CD8-positive, alpha-beta memory T cell (primary cell): ENCODE measurements at places on chromosomes 1 and 21.

GRCh38 chr1:60427701-60428100 lies 354.1 kb upstream of the C1orf87 start:
- DNase-seq: no peak

DNA sequence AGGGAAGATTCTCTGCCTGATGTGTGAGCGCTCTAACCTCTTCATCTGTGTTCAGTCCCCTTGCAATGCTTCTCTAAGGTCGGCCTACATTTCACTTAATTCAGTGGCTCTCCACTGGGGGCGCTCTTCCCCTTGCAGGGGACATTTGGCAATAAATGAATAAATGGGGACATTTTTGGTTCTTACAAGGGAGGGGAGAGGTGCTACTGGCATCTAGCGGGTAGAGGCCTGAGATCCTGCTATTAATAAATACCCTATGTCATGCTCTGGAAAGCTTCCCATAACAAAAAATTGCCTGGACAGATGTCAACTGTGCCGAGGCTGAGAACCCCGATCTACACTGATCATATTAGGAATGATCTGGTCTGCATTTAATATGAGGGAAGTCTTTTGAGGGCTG lies 25.9 kb upstream of the DNAJC11 start:
- DNase-seq: peak; percentile 36

- DNase-seq: no peak
Measured at GRCh38 chr1:77742011-77742555, 17.6 kb downstream of the USP33 start.

DNA sequence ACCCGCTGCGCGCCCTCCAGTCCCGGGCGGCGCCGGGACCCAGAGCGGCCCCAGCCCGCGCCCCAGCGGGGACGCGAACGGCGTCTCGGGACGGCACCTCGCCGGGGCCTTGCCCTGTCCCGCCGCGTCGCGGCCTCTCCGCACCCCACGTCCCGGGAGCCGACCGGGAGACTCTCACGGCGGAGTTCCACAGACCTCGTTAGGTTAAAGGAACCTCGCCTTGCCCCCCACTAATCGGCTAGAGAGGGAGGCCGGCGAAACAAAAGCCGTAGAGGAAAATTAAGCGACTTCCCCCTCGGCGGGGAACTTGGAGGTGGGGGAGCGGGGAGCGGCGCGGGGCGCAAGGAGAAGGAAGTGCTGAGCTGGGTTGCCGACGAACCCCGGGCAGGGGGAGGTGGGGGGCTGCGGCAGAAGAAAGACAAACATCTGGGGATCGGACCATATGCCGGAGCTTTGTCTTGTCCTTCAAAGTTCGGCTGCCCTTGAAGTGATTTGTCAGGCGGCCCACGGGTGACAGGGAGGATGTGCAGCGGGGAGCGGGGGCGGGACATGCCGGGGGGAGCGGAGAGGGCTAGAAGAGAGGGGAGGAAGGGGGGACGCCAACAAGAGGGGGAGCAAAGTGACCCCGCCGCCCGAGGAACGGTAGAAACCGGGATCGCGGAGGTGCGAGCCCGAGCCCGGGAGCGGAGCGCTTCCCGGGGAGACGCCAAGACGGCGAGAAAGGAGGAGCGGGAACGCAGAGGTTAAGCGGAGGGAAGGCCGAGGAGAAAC lies 120.0 kb upstream of the RRP15 start:
- no peak for DNase-seq

DNA sequence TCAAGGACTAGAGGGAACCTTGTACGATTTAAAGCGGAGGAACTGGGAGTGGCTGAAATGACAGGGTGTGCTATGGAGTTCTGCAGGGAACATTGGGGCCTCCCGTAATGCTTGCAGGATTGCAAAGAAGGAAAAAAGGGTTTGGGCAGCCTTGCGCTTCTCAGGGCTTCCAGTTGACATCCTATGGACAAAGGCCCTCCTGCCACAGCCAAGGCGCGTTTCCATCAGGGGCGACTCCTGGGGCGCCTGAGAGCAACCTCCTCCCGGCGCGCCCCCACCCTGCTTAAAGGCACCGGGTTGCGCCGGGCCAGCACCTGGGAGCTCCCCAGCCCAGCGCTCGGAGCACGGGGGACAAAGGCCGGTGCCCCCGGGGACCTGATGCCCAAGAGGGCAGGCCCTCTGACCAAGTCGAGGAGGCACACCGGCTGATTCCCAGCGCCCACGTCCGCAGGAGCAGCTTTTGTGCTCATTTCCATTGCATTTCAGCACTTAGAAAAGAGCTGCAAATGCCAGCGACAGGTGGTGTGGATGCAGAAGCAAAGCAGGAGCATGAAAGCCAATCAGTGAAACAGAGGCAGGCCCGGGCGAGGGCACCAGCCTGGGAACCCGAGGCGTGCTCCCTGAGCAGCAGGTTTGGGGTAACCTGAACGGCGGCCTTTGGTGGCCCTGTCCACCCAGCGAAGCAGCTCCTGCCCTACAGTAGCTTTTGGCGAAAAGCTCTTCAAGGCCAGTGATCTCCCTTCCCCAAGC lies 17.6 kb upstream of the RNF187 start:
- DNase-seq: no peak

- no peak for DNase-seq
Measured at GRCh38 chr1:85612704-85613361, 32.3 kb downstream of the CCN1 start.

DNA sequence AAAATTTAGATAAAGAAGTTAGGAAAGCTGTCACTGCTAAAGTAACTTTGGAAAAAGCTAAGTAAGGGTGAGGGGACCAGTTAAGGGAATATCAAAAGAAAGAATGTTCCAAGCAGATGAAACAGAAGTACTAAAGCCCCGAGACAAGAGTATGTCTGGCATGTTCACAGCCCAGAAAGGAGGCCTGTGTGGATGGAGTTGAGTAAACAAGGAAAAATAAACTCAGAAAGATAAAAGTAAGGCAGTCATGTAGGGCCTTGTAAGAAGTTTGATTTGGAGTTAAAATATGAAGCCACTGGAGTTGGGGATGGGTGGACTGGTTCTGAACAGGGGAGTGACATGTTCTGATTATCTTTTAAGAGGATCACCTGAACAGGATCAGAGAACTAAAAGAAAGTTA lies 177.9 kb downstream of the CDC42BPA start:
- no peak for DNase-seq

DNA sequence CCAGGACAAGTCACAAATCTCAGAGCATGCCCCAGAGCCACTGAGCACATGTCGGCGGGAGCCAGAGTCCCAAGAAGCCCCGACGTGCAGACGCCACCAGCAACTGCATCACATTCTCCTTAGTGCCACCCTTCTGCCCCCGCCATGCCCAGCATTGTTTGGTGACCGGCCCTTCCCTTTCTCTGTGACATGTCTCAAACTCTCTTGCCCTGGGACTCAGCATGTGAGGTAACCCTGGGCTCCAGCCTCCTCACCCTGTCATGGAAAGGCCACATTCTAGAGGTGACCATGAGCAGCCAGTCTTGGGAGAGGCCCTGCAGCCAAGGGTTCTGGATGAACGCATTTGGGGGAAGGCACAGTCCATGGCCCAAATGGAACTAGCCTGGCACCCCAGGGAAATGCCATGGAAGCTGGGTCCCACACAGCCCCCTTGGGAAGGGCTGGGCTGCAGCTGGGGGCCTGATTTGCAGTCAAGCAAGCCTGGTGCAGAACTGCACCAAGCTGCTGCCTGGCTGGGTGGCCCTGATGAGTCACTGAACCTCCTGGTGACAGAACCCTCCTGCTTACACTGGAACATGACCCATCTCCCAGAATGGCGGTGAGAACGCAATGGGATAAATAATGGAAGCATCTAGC lies 94.4 kb downstream of the ITPKB start:
- DNase-seq: no peak

- no peak for DNase-seq
Measured at GRCh38 chr1:36479505-36480051, 3.1 kb downstream of the CSF3R start.

DNA sequence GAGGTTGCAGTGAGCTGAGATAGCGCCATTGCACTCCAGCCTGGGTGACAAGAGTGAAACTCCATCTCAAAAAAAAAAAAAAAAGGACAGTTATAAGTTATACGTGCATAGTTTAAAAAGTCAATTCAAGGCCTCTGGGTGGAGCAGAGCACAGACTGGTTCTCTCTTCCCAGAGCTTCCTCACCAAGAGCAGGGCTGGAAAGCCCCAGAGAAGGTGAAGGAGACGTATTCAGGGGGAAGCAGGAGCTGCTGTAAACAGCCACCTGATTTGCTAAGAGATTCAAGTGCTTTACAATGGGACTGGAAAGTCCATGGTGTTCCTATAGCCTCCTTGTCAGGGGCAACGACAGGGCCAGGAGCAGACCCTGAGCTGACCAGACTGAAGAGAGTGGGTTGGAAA lies 85.0 kb upstream of the LYST start:
- DNase-seq: no peak

DNA sequence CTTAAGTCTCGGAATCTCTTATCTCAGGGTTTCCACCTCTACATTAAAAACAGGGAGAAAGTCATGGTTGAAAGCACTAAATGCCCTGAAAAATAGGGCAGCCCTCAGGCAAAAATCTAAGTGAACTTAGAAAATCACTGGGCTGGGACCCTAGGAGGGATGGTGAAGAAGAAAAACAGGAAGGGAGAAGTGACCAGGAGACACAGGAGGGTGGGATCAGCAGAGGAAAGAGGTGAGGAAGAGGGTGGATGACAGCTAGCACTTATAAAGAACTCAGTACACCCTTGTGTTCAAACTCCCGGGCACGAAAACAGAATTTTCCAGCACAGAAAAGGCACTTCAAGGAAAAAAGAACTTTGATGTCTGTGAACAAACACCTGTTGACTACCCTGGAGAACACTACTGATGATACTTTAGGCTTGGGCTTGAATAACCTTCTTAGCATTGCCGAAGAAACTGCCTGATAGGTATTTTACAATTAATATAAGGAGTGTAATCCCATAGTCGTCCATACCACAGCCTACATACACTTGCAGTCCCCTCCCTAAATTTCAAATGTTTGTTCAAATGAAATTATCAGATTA lies 2.0 kb downstream of the CHML start:
- DNase-seq: no peak

DNA sequence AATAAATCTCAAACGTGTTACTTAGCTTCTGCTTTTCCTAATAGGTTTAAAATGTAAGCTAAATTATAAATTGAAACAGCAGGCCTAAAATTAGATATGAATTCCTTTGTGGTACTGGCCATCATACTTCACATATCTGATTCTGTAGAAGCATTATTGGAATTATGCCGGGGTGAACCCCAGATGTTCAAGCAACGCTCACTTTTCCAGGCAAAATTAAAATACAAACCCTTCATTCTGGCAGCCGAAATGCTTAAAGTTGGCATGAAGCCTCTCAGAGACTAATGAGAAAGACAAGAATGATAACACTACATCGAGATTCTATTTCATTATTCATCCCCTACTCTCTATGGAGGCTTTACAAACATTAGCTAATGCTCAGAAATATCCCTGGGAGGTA lies 1352.7 kb upstream of the ADGRL2 start:
- no peak for DNase-seq

- no peak for DNase-seq
Measured at GRCh38 chr1:175804561-175804960, 61.2 kb upstream of the TNR start.

GRCh38 chr1:234531151-234531635 lies 52.2 kb upstream of the TARBP1 start:
- no peak for DNase-seq

DNA sequence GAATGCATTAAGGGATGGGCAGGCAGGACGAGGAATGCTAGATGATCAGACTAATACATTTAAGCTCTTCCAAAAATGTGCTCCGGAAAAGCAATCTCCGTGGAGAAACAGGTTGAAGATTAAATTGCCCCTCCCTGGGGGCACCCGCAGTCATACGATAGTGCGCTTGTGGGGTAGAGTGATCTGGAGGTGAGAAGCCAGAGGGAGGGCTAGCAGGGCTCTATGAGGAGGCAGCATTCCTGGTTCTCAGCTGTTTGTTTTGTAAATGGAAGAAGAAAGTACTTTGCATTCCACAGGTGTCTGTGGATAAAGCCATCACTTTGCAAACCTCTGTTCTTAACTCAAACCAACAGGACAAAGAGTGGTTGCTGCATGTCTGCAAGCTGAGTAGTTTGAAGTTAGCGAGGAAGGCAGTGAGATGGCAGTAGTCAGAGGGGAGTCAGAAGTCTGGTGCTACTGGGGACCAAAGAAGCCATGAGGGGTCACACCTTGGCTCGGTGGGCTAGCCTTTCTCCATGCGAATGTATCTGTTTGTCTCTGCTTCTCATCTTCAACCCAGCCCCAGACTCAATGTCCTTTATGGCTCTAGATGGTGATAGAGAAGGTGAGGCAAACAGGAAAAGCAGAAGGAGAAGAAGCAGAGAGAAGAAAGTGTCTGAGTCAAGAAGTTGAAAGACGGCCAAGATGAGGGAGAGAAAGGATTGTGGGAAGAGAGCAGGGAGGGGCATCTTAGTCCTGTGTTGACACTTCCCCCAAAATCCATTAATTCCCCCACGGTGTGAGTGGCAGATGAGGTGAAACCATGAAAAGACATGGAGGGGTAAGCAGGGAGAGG lies 65.2 kb upstream of the GJA8 start:
- DNase-seq: no peak

GRCh38 chr1:27885114-27885528 lies 12.8 kb downstream of the THEMIS2 start:
- DNase-seq: no peak

DNA sequence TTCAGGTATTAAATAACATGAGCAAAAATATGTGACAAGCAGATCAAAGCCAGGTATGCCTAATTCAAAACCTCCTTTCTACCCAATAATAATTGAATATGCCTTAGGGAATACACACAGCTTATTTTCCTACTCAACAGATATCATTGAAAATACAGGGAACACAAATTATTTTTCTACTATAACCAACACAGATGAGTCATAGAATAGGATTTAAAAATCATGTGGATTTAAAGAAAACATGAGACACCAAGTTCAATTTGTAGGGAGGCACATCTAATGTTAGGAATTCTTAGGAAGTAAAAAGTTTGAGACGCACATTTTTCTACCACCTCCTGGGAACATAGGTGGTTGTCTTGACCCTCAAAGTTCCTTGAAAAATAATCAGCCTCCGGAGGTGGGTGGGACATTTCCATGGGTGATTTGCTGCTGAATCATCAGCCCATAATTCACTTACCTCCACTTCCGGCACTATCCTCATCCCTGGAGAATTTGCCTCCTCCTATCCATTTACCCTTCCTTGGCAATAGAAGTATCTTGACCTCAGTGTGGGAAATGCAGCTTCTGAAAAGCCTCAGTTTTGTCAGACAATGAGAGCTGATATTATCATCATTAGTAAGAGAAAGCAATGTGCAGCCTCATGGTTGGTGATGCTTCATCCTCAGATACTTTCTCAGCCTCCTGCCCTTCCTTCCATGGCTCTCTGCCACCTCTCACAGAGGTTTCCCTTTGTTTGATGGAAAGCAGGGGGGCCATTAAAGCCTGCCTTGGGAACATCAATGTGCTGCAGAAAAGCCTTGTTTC lies 33.5 kb upstream of the RGS4 start:
- no peak for DNase-seq
